NCI-H1694 (cell line): ENCODE measurements at places on chromosomes 5 and 9.

- no peak for DNase-seq
Measured at GRCh38 chr9:71349218-71349617, 227.8 kb upstream of the TRPM3 start.

GRCh38 chr5:168557389-168557788, 21.8 kb downstream of the PANK3 start:
- DNase-seq = no peak

DNA sequence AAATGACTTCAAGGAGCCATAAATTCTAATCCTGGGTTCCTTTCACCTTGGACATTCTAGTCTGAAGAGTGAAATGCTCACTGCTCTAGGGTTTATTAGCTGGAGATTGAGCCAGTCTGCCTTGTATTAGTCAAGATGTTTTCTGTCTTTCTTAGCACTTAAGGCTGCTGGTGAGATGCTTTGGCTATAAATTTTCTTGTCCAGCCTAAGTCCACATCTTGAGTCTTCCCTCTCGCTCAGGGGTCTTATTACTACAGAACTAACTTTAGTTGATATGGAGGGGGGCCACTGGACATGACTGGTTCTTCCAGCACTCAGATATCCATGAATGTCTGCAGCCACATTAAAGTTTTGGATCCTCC, 316.4 kb downstream of the ARHGAP26 start:
- DNase-seq = no peak

DNA sequence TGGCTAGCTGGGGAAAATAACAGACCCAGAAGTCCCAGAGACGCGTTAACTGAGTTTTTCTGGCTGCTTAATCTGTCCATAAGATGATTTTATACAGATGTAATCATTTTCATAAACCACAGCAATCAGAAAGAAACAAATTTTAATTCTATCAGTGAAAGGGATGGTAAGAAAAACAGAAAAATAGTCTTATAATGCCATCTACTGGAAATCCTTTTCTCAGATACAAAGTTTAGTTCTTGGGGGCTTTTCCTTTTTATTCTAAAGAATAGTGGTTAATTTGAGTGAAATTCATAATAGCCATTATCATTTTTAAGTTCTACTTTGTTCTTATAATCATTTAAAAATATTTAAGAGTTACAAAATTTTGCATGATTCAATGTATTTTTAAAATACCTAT, 44.4 kb downstream of the DROSHA start:
- DNase-seq = no peak

DNA sequence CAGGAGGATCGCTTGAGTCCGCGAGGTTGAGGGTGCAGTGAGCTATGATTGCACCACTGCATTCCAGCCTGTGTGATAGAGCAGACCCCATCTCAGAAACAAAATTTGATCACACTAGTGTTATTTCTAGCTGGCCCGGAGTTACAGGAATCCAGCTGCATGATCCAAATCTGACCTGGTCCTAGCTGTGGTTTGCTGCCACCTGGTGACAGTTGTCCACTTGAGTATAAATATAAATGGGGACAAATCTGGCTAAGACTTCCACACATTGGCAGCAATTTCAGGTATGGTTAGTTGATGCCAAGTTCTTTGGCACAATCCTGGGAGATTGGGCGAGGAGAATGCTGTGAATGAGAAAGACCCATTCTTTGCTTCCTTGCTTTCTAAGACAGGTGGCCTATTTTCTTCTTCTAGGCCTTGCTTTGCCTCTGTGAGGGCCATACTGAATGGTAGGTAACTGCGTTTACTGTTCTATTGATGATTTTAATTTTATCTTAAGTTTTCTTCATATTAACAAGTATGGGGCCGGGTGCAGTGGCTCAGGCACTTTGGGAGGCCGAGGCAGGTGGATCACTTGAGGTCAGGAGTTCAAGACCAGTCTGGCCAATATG, 35.4 kb downstream of the UBE2R2 start:
- no peak for DNase-seq

- DNase-seq = no peak
Measured at GRCh38 chr5:125890511-125890931, 532.7 kb upstream of the GRAMD2B start.

DNA sequence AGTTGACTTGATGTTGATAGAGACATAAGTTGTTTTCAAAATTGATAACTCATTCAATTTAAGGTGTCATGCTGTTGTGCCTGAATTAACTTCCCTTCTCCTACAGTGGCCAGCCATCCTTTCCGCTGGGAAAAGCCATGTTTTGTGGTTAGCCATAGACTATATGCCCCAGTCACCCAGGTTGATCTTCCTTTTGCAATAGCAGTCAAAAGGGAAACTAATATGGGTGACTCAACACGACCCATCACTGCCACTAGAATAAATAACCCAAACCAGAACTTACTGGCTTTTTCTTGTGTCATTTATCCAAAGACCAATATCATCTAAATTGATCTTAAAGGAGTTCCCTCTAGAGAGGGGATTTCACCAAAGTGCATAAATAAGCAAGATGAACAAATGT, 87.4 kb downstream of the PTCD2 start:
- DNase-seq = no peak

GRCh38 chr5:135376961-135377624, 21.9 kb downstream of the MACROH2A1 start:
- DNase-seq = peak; percentile 5

DNA sequence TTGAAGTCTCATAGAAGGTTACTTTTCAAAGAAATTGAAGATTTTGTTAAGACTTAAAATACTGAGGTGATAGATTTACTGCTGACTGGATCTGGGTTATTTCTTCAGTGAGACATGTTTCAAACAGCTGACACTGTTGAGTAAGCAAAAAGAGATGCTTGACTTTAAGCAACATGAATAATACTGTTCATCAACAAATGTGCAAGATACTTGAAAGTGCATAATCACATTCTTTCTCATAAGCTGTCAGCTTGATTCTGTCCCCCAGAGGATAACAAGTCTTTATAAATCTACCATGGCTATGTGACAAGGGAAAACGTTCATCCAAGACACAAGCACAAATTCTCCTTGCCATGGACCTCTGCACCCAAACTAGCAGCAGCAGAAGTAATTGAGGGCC, 260.1 kb upstream of the CDH18 start:
- no peak for DNase-seq

- DNase-seq = no peak
Measured at GRCh38 chr5:139404484-139404840, 573 bp upstream of the SPATA24 start.

GRCh38 chr5:176921714-176922113, 22.6 kb upstream of the HK3 start:
- DNase-seq = no peak

DNA sequence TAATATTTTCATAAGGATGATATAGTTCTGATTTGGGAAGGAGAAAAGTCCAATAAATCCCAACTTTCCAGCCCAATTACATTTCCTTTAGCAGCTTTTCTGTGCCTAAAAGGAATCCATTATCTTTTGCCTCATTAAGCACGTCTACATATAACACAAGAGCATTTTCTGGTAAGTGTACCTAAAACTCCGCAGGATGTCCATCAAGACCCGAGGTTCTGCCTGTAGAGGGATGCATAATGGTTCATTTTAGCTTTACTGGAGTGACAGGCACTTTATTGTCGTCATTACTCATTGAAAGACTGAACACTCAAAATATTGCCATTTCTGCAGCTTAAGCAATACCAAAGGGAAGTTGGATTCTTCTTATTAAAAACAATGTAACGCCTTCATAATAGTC, 669.0 kb downstream of the PRELID2 start:
- DNase-seq = no peak

DNA sequence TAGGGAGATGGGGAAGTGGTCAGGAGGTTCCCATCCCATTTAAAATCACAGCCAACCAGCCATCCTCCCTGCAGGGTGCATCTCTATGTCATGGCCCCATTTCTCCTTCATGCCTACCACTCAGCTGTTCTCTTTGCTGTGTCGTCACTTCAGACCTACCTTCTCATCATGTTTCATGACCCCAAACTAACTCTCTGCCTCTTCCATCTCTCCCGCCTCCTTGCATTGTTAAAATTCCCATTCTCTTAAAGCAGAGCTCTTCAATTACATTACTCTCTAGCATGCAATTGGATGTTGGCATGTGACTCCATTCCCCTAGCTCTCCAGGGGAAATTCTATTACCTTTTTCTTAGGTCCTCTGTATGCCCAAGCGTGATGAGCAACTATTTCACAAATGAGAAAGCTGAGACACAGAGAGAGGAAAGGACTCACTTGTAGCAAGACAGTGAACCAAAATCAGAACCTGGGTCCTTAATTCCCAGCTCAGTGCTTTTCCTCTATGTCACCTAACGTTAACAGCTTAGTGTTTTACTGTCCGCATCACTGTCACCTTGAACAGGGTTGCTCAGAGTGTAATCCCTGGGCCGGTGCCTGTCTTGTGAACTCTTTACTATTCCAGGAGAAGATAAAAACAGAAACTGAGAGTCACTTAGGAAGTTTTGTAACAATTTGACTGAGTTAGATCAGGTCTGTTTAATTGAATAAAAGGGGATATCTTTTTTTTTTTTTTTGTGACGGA, 28.1 kb downstream of the PDE6A start:
- no peak for DNase-seq

DNA sequence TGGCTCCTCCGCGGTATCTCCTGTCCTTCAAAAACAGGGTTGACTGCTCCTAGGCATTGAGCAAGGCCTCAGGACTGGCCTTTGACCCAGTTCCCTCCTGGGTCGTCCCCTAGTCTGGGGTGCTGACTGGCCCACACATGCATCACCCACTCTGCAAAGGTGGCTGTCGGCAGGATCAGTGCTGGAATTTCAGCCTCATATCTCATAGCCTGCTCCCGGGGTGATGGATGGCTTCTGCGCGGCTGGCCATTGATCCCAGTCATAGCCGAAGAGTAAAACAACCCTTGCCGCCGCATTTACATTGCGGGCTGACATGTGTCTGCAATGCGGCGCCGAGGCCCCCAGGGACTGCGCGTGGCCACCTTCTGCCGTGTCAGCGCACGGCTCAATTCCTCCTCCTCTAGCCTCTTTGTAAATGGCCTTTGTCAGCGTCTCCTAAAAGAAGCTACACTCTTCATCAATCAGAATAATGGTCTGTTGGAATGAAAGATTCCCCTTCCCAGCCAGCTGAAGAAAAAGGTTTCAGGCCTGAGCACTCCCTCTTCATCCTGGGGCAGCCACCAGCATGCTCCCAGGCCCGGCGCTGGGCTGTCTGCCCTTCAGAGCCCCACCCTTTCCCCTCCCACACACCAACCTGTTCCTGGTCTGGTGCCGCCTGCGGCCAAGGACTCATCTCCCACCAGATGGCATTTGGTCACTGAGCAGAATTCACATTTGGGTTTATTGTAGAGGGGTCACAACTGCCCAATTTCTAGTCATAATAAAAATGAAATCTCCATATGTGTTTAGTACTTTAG, 159.0 kb downstream of the PJA2 start:
- DNase-seq = no peak

DNA sequence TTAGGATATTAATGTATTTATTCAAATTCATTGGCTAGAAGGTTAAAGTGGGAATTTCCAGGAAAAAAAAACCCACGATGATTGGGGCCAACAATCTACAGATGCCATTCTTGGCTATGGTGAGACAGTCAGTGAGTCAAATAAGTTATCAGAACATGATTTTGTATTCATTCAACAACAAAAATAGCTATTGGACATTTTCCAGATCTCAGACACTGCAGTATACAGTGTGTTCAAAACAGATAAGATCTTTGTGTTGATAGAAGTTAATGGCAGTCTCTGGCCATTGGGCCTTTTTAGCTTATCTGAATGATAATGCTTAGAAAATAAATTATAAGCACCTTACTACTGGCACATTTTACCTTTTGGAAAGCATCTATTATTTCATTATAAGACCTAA, 547.7 kb downstream of the MAT2B start:
- no peak for DNase-seq

GRCh38 chr9:110198357-110198756, 9.6 kb downstream of the C9orf152 start:
- DNase-seq = no peak
